Esophagus squamous epithelium (tissue), 5 donors: ENCODE measurements at places on chromosomes 5 and 9. TPM values are rescaled to one million over a fixed set of nuclear protein-coding genes. Genes with fewer than 3 reads are reported as not detected.

The PCSK1 gene
- 0.19 TPM for total RNA-seq

The ZNF483 gene
- total RNA-seq: 0.23 TPM

The RFX3 gene
- 6.5 TPM for total RNA-seq

The EPB41L4B gene
- total RNA-seq: 0.45 TPM

The TNFSF8 gene
- 0.48 TPM for total RNA-seq

The STK32A gene
- total RNA-seq: 0.38 TPM
